Endothelial cell of umbilical vein (primary cell): ENCODE measurements at places on chromosomes 2 and 18. TPM values are rescaled to one million over a fixed set of nuclear protein-coding genes. Genes with fewer than 3 reads are reported as not detected.

Gene UGT1A4
- not detected in 2 replicates for total RNA-seq

Gene GALR1
- total RNA-seq: not detected in 2 replicates

Gene CREB1
- total RNA-seq: 69.3 and 71.1 TPM in 2 replicates

Gene NDUFAF7
- 17.7 and 23.4 TPM in 2 replicates for total RNA-seq

Gene RGPD3
- total RNA-seq: not detected in 2 replicates

Gene ACVR1C
- total RNA-seq: not detected in 2 replicates

Gene EPB41L5
- total RNA-seq: 13.6 and 15.1 TPM in 2 replicates

Gene PIK3C3
- total RNA-seq: 45.8 and 47.3 TPM in 2 replicates

Gene TXNDC2
- not detected in 2 replicates for total RNA-seq

Gene PLCD4
- 1.4 and 3.1 TPM in 2 replicates for total RNA-seq

Gene RIT2
- not detected in 2 replicates for total RNA-seq

Gene CPO
- not detected in 2 replicates for total RNA-seq

Gene SIX3
- not detected in 2 replicates for total RNA-seq

Gene UGT1A9
- total RNA-seq: not detected in 2 replicates

Gene IWS1
- 44.9 and 51.0 TPM in 2 replicates for total RNA-seq

Gene NMUR1
- total RNA-seq: not detected in 2 replicates

Gene CCDC74A
- 6.8 and 7.0 TPM in 2 replicates for total RNA-seq

Gene SERPINB10
- total RNA-seq: not detected in 2 replicates

Gene DNAH6
- total RNA-seq: 0.24 and 0.25 TPM in 2 replicates
